CD4-positive, alpha-beta T cell (primary cell): ENCODE measurements at places on chromosomes 11 and 22. TPM values are rescaled to one million over a fixed set of nuclear protein-coding genes. Genes with fewer than 3 reads are reported as not detected.

Gene ADM
- total RNA-seq, result 1.8 TPM

Gene TENM4
- 0.31 TPM for total RNA-seq

Gene CALCA
- not detected for total RNA-seq

Gene ARHGAP8
- total RNA-seq, result 6.3 TPM

Gene PGR
- total RNA-seq, result not detected

Gene CRYAB
- not detected for total RNA-seq

- H3K4me3 ChIP-seq, result no peak overlapping the region
- H3K4me1 ChIP-seq, result no peaks in the 10 kb centered on the region
- H3K27me3 ChIP-seq, result no peaks in the 10 kb centered on the region
- H3K36me3 ChIP-seq, result no peaks in the 10 kb centered on the region
- H3K27ac ChIP-seq, result no peak overlapping the region
Observed at GRCh38 chr11:27413218-27413617, 50.2 kb upstream of the CCDC34 start.

- DNase-seq, result no peak
- H3K36me3 ChIP-seq, result no peaks in the 10 kb centered on the region
- no peak overlapping the region for H3K4me3 ChIP-seq
- no peak overlapping the region for H3K27ac ChIP-seq
- H3K27me3 ChIP-seq, result no peaks in the 10 kb centered on the region
Observed at GRCh38 chr11:7890417-7891172, 40.5 kb downstream of the OR10A6 start.

GRCh38 chr11:112318661-112319060 is 58.0 kb upstream of the PLET1 start:
- no peak overlapping the region for H3K4me3 ChIP-seq
- H3K4me1 ChIP-seq, result peaks cover 19% of the 10 kb centered on the region
- no peaks in the 10 kb centered on the region for H3K27me3 ChIP-seq
- no peaks in the 10 kb centered on the region for H3K36me3 ChIP-seq
- H3K27ac ChIP-seq, result no peak overlapping the region
- DNase-seq, result no peak

GRCh38 chr11:86449993-86450629 is 75.4 kb downstream of the CCDC81 start:
- no peak overlapping the region for H3K27ac ChIP-seq
- no peaks in the 10 kb centered on the region for H3K4me1 ChIP-seq
- H3K27me3 ChIP-seq, result no peaks in the 10 kb centered on the region
- no peak for DNase-seq
- no peaks in the 10 kb centered on the region for H3K36me3 ChIP-seq

- peaks cover 9% of the 10 kb centered on the region for H3K4me1 ChIP-seq
- DNase-seq, result no peak
- no peak overlapping the region for H3K27ac ChIP-seq
- H3K36me3 ChIP-seq, result no peaks in the 10 kb centered on the region
Observed at GRCh38 chr22:22111267-22111751, 128.7 kb upstream of the TOP3B start.

DNA sequence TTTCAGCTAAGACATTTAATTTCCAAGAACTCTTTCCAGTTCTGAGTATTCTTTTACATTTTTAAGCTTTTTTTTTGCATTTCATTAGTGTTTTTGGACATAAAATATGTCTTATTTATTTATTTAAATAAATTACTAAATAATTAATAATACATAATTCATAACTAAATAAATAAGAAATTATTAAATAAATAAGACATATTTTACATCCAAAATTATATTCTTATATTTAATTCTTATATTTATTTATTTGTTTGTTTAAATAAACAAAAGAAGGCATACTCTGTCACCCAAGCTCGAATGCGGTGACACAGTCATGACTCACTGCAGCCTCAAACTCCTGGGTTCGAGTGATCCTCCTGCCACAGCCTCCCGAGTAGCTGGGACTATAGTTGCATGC is 3.1 kb upstream of the MMP27 start:
- H3K27ac ChIP-seq, result no peak overlapping the region
- H3K4me1 ChIP-seq, result no peaks in the 10 kb centered on the region
- H3K4me3 ChIP-seq, result no peak overlapping the region
- no peaks in the 10 kb centered on the region for H3K27me3 ChIP-seq
- DNase-seq, result no peak

DNA sequence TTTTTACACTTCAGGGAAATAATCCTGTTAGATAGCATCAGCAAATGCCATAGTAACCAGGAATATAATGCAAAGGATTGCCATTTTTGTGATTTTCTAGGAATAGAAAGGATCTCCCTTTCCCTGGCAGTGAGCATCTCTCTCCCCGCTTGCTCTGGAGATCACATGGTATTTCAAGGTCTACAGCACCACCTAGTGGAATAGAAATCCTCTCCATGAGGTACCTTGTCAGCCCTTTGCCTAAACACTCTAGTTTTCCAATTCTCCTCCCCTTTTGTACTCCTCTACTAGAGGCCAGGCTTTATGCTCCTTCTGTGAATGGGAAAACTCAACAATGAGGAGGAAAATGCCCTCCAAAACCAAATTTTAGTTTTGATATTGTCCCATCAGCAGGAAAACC is 78.4 kb downstream of the XRRA1 start:
- H3K27ac ChIP-seq, result no peak overlapping the region
- H3K27me3 ChIP-seq, result no peaks in the 10 kb centered on the region
- H3K4me1 ChIP-seq, result no peaks in the 10 kb centered on the region
- DNase-seq, result no peak
- H3K4me3 ChIP-seq, result no peak overlapping the region
- peaks cover 49% of the 10 kb centered on the region for H3K36me3 ChIP-seq

DNA sequence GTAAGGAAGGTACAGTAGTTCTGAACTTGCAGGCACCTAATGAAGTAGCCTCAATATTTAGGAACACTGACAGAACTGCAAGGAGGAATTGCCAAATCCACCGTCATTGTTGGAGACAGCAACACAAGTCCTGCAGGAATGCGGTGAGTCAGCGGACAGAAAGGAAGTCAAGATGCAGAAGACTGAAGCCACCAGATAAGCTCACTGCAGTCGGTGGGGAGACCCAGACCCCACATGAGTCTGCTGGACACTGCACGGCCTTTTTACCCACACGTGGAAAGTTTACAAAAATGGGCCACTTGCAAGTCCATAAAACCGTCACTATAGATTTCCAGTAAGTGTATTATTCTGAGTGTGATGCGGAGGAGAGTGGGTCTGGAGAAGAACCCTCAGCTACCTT is 1471.6 kb downstream of the TBC1D22A start:
- no peak overlapping the region for H3K27ac ChIP-seq
- H3K4me1 ChIP-seq, result no peaks in the 10 kb centered on the region
- DNase-seq, result peak; percentile 1
- no peaks in the 10 kb centered on the region for H3K36me3 ChIP-seq
- H3K27me3 ChIP-seq, result no peaks in the 10 kb centered on the region

GRCh38 chr22:37909766-37910165 is 3.7 kb downstream of the MICALL1 start:
- peaks cover 24% of the 10 kb centered on the region for H3K4me1 ChIP-seq
- peaks cover 4% of the 10 kb centered on the region for H3K36me3 ChIP-seq
- H3K4me3 ChIP-seq, result no peak overlapping the region
- no peaks in the 10 kb centered on the region for H3K27me3 ChIP-seq
- no peak for DNase-seq

DNA sequence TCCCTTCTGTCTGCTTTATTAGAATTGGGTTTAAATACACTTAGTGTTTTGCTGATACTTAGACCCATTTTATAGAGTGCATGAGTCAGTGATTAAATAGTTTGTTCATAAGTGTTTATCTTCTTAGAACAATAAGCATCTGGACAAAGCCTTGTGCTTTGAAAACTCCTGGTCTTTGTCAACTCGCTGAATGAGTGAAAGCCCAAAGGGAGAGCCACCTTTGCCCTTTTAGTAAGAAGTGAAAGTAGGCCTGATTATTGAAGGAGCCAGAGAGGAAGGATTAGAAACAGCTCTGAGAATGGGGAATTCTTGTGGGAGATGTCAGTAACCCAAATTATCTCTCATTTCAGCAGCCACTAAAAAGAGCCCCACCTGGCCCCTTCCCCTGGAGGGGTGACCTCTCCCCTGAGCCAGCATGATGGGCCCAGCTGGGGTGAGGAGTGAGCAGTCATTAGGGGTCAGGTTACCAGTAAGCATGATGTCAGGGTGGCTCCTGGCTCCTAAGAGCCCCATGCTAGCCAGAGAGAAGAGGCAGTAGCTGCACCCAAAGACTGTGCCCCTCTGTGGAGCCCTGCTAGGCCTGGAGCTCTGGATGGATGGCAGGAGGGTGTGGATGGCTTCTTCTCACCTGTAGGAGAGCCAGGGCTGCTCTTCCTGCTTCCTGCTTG is 125.1 kb upstream of the E2F8 start:
- no peaks in the 10 kb centered on the region for H3K36me3 ChIP-seq
- no peaks in the 10 kb centered on the region for H3K4me1 ChIP-seq
- no peak overlapping the region for H3K27ac ChIP-seq
- no peak overlapping the region for H3K4me3 ChIP-seq
- no peak for DNase-seq
- H3K27me3 ChIP-seq, result no peaks in the 10 kb centered on the region

GRCh38 chr11:19392321-19392720 is 151.6 kb upstream of the E2F8 start:
- H3K27ac ChIP-seq, result no peak overlapping the region
- DNase-seq, result no peak
- no peaks in the 10 kb centered on the region for H3K36me3 ChIP-seq
- no peaks in the 10 kb centered on the region for H3K4me1 ChIP-seq
- H3K27me3 ChIP-seq, result no peaks in the 10 kb centered on the region

DNA sequence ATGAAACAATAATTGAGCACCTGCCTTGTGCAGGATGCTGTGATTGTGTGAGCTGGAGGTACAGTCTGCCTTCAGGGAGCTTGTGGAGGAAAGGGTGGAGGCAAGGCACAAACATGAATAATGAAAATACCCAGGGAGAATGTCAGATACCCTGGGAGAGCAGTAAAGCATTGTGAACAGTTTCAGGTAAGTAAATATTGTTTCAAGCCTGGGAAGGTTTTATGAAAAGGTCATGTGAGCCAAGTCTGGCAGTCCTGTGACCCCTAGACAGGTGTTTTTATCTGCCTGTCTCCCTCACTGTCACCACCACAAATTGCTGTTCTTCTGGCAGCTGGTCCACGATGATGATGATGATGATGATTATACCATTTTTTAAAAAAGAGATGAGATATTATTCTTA is 32.0 kb downstream of the SPECC1L start:
- no peaks in the 10 kb centered on the region for H3K27me3 ChIP-seq
- H3K4me1 ChIP-seq, result peaks cover 28% of the 10 kb centered on the region
- H3K27ac ChIP-seq, result no peak overlapping the region
- H3K4me3 ChIP-seq, result no peak overlapping the region

- peaks cover 27% of the 10 kb centered on the region for H3K4me1 ChIP-seq
- H3K27ac ChIP-seq, result no peak within 1 kb of the TSS
- H3K4me3 ChIP-seq, result no peak within 1 kb of the TSS
- peaks cover 30% of the 10 kb centered on the region for H3K36me3 ChIP-seq
- H3K27me3 ChIP-seq, result no peaks in the 10 kb centered on the region
Observed at GRCh38 chr11:72105888-72106287, at the start of gene TOMT. TSS of gene TOMT (plus strand) at chr11:72105924. CDS start at chr11:72105952, 28 bp downstream.

DNA sequence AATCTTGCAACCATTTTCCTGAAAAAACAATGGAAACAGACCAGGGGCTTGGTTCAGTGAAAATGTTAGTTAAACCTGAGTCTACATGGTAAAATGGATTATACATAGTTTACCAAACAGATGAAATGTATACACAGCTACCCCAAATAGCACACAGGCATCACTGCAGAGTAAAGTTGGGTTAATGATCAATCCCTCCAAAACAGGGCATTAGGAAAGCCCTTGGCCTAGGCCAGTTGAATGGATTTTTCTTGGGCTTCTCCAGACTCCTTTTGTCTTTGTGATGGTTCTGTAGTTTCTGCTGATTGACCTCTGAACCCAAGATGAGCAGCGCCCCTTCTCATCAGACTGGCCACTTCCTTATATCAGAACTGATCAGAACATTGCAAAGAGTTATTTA is 173.5 kb downstream of the RRAS2 start:
- no peak overlapping the region for H3K27ac ChIP-seq
- no peaks in the 10 kb centered on the region for H3K27me3 ChIP-seq
- no peak overlapping the region for H3K4me3 ChIP-seq
- H3K36me3 ChIP-seq, result no peaks in the 10 kb centered on the region

- H3K36me3 ChIP-seq, result peaks cover 35% of the 10 kb centered on the region
- DNase-seq, result no peak
Observed at GRCh38 chr22:50524676-50525103, 708 bp downstream of the SCO2 start.

GRCh38 chr11:69832561-69833413 is 13.6 kb upstream of the FGF3 start:
- H3K4me1 ChIP-seq, result no peaks in the 10 kb centered on the region
- no peak for DNase-seq
- no peaks in the 10 kb centered on the region for H3K36me3 ChIP-seq
- H3K4me3 ChIP-seq, result no peak overlapping the region
- no peak overlapping the region for H3K27ac ChIP-seq
- H3K27me3 ChIP-seq, result peaks cover 28% of the 10 kb centered on the region
